Urinary bladder (tissue), 4 donors: ENCODE measurements at places on chromosomes 1 and 21. TPM values are rescaled to one million over a fixed set of nuclear protein-coding genes. Genes with fewer than 3 reads are reported as not detected.

Gene MPL
- total RNA-seq: not detected

DNA sequence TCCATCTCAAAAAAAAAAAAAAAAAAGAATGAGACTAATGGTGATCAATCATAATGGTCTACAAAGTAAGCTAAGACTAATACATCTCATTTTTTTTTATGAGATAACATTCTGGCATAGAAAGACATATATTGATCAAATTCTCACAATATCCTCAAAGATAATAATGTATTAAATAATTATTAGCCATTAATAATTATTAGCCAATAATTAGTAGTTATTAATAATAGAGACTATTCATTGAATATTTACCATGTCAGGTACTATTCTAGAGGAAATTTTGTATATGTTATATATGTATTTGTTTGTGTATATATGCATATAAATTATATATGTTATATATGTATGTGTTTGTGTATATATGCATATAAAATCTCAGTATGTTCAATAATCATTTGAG lies 137.7 kb upstream of the PTBP2 start:
- DNase-seq: no peak

DNA sequence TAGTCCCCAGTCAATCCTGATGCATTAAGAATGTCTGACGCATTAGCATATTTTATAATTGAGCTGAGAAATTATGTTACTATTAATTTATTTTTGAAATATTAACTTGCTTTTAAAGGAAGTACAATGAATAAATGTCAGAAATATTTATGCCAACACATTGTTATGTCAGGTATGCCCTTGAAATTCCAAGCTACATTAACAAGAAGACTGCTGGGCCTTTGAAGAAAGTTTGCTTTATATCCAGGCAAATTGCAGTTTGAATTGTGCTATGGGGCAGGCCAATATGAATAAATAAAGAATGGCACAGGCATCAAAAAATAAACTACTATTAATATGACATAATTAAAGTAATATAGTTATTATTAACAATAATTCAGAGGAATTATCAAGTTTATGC lies 1391.3 kb downstream of the PLA2G4A start:
- DNase-seq: no peak

Gene KRTAP10-1
- not detected for total RNA-seq

DNA sequence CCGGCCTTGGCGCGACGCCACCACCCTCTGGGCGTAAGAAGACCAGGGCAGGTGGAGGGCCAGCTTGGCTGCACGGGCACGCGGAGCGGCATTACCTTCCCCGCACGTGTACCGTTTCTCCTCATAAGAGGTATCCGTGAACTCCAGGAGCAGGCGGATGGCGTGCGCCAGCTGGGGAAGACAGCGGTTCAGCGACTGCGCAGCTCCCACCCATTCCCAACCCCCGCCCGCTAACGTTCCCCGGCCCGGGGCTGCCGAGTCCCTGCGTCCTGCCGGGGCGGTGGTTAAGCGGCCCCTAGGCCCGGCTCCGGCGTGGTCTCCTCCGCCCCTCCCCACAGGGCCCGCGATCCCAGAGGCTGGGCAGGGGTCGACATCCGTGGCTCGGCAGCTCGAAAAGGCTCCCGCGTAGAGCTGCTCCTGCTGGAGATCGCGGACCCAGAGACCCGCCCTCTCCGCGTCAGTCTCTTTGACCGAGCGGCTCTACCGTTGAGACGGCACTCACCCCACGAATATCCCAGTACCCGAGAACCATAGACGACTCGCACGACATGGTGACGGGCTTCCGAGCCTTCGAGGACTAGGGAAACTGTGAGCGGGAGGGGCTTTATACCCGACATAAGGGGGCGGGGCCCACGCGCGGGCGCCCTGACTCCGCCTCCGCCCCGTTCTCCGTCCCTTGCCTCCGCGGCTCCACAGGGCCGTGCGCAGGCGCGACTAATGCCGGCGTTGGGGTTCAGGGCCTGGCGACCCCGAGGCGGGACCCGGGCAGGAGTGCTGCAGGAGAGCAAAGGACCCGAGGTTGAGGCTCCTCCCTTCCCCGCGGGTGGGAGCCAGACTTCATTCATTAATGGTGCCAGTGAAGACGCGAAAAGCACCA lies 862 bp downstream of the GSTM3 start:
- peak; percentile 62 for DNase-seq

DNA sequence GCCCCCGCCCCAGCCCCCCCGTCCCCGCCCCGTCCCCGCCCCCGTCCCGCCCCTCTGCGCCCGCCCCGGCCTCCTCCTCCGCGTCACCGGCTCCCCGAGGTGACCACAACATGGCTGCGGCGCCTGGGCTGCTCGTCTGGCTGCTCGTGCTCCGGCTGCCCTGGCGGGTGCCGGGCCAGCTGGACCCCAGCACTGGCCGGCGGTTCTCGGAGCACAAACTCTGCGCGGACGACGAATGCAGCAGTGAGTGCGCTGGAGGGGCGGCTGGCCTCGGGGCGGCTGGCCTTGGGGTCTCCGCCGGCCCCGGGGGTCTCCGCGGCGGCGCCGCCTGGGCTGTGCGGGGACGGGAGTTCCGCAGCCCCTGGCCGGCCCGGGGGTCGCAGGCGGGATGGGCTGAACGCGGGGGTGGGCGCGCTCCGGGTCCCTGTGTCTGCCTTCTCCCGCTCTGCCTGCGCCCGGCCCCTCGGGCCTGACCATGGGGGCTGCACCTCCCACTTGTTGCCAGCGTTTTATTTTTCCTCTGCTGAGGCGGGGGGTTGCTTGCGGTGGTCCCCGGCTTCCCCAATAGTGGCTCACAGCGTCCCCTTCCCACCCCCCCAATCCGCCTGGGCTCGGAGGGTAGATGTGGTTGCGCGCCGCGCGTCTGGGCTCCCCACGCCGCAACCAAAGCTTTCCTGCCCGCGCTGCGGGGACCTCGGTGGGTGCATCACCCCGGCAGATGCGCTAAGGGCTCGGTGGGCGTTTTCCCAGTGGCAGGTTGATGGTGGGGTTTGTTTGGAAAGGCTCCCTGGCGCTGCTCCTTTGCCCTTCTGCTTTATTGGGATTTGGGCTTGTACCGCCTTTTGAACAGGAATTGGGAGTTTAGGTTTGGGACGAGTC lies at the start of gene MIA3:
Gene MIA3, plus strand, starts transcription at position 97 of the 879 bp plus-strand sequence. Its CDS starts 14 bp downstream, at position 111.
- no peak for DNase-seq

- no peak for DNase-seq
These were observed 181.1 kb downstream of the RWDD3 start for GRCh38 chr1:95415146-95415545.

- DNase-seq: no peak
These were observed 425.1 kb downstream of the SETD4 start for GRCh38 chr21:35635261-35635660.

DNA sequence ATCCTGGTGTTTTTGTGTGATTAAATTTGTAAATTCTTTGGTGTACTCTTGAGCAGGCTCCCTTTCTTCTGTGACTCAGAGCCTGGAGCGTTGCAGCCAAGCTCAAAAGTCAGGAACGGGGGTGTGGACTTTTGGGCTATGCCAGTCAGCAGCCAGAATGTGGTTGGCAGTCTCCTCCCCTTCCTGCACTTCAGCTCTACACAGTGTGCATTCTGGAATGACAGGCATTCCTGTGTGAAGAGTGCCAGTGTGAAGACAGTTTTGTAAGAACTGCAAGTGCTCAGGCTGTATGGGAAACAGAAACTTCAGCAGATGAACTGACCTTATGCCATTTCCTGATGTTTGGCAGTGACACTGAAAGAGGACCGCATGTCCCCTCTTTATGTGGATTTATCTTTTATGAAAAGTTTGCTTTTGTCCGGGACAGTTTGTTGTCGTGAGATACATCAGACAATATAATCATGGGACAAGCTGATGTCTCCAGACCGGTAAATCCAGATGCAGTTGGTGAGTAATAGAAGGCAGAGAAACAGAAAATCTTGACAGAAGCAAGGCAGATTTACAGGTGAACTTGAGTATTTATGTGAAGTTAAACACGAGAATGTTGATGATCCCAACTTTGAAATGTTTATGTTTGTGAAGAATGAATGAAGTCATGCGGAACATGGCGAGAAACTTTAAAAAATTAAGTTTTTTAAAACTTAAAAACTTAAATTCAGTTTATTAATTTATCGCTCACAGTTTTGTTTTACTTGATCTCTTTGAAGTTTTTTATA lies 67.7 kb upstream of the RCC1 start:
- DNase-seq: peak; percentile 42

- DNase-seq: no peak
These were observed 102.4 kb downstream of the FMN2 start for GRCh38 chr1:240194120-240194519.

GRCh38 chr1:231214918-231215680 lies 25.9 kb upstream of the GNPAT start:
- DNase-seq: no peak

Gene TEDDM1
- not detected for total RNA-seq

DNA sequence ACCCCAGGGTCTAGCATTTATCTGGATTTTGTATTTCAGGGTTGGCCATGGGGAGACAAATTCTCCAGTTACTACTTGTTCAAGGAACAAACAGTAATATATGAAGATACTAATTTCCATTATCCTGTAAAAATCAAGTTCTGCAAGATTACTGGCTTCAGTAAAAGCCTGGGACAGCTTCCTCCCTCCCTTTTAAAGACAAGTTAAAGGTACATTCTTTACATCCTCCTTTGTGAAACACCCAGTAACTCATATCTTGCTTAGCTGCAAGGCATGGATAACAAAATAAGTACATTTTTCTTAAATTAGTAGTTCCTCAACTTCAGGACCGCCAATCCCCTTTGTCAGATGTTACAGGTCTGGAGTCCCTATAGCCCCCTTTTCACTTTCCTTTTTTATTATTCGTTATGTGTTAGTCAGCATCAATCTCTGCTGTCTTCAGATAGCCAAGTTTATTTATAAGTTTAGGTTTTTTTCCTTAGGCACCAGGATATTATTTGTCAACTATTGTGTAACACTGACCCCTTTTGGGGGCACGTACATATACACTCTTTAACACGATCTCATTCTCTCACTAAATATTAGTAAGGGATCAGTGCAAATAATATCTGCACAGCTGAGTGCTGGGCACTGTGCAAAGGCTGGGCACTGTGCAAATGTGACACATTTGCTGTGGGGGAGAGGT lies 9.8 kb downstream of the ERRFI1 start:
- DNase-seq: no peak

DNA sequence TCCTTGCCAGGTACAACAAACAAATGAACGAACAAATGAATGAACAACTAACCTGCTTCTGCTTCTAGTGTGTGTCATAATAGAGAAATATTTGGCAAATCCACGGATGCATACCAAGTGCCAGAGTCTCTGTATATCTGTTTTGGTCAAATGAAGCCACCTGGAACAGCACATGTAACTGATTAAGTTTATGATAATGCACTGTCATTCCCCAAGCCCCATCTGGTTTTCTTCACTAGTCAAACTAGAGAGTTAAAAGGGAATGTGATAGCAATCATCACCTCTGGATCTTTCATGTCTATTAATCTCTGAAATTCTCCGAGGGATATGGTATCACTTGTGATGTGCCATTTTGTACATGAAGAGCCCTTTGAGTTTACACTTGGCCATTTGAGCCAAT lies 21.0 kb upstream of the SCAF4 start:
- DNase-seq: no peak

Gene TAS1R1
- not detected for total RNA-seq

Gene DNASE2B
- not detected for total RNA-seq

DNA sequence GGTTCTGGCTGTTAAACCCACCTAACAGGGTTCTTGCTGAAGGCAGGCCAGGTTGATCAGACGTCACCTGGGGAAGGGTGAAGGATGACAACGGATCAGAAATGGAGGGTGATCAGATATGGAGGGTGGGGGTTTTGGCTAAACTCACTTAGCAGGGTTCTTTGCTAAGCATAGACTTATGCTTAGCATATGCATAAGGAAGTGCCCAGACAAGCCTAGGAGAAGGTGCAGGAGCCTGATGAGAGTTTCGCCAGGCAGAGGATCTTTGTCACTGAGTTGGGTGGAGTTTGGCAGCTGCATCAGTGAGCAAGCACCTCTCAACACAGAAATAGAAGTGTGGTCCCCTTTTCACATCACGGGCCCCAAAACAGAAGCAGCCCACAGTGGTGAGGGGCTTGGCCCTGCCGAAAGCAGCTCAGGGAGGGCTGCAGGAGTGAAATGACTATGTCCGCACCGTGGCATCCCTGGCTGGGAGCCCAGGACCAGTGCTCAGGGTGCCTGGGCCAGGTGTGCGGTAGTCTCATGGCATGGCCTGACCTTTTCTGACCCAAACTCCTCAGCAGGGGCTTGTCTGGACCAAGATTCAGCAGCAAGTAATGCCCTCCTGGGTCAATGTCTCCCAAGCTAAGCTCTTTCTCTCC lies 101.6 kb downstream of the AJAP1 start:
- DNase-seq: no peak

Gene WNT3A
- total RNA-seq: not detected

DNA sequence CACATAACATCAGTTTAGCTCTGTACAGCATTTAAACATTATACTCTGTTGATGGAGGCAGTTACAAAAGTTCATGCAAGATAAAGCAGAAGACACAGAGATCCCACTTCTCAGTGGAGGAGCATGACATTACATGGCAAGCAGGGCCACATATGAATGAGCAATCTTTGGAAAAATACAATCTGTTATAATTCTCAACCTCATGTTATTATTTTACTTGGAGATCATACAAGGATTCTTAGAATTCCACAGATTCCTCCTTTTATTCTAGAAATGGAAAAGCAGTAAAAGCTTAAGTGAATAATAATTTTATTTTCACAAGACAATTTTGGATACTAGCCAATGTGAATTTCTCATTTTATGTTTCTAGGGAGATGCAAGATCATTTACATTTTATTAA lies 66.6 kb downstream of the IFI44 start:
- no peak for DNase-seq

- no peak for DNase-seq
These were observed 29.4 kb upstream of the GCLM start for GRCh38 chr1:93938461-93939145.

DNA sequence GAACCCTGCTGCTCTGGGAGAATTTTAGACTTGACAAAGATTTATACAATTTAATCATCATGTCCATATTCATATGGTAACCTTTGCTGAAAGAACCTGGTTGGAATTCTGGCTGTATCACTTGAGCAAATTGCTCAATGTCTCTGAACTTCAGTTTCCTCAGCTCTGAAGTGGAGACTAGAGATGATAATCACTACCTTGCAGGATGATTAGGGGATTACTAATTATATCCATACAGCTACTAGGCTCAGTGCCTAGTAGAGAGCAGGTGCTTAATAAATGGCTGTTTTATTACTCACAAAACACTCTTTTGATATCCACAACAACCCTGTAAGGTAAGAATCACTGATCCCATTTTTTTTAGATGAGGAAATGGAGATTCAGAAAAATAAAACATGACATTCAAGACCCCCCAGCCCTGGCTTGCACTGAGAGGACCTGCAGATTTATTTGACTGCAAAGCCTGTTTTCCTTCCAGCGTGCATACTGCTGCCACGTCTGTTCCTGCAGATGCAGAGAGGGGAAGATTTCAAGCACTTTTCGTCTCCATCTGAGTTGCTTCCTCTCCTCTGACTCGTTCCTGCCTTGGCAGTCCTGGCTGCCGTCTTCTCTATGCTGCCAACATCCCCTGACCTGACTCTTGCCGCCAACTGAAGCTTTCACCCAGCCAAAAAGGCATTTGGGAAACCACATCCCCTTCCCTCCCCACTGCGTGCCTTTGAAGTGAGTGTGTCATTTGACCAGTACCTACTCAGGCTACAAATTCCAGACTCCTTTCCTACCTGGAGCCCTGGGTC lies 203.0 kb downstream of the PLPP3 start:
- DNase-seq: no peak

- no peak for DNase-seq
These were observed 44.4 kb upstream of the HAO2 start for GRCh38 chr1:119324198-119324597.

Gene CR1L
- 1.7 TPM for total RNA-seq

Gene ICOSLG
- 2.7 TPM for total RNA-seq

Gene OR2T11
- total RNA-seq: not detected
